Liver (tissue), 10 donors: ENCODE measurements at places on chromosomes 12 and 14.
A peak's percentile ranks its signal among the peaks of the same experiment; 100 is the strongest.

DNA sequence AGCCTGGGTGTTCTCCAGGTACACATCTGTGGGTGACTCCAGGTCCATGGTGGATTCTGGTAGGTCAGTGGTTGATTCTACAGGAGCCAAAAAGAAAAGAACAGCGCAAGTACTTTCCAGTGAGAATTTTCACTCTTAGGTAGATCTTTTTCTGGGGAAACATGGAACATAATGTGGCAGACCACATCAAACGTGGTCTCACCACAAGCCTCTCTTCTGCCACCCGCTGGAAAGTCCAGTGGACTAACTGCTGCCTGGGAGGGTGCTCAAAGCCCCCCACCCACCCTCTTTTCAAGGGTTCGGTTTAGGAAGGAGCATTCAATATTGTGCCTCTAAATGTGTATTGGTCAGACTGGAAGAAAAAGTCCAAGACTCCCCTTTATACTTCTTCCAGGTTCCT, 36.1 kb upstream of the PRB2 start:
- DNase-seq = no peak

- no peak for DNase-seq
Measured at GRCh38 chr12:52038447-52038846, 12.8 kb upstream of the NR4A1 start.

- DNase-seq = no peak
Measured at GRCh38 chr14:92656306-92657081, 91.9 kb downstream of the LGMN start.

DNA sequence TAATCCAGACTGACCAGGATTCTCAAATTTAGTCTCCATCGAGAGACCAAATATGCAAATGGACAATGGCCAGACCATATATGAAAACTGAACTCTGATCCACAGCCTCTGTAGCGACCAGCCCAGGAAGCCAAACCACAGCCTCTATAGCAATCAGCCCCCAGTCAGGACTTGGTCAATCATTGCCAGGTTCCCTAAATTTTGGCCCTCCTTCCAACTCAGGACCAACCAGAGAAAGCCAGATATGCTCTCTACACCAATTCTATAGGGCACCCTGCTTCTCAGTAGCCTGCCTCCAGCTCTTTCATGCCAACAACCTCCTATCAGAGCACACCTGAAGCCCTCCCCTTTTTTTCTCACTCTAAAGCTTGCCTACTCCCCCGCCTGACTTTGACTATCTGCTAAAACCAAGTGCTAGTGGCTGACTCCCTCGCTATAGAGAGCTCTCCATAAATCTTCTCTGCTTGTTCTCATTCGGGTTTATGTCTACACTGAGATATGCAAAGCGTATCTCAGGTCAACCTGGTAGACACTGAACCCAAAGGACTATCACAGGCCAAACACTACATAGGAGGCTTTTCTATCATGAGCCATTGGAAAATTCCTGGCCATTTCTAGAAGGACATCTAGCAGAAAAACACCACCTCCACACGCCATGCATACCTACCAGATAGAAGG, 110.5 kb upstream of the FUT8 start:
- DNase-seq = no peak

- DNase-seq = peak; percentile 76
Measured at GRCh38 chr14:73786636-73787485, 64.8 kb upstream of the PTGR2 start.

DNA sequence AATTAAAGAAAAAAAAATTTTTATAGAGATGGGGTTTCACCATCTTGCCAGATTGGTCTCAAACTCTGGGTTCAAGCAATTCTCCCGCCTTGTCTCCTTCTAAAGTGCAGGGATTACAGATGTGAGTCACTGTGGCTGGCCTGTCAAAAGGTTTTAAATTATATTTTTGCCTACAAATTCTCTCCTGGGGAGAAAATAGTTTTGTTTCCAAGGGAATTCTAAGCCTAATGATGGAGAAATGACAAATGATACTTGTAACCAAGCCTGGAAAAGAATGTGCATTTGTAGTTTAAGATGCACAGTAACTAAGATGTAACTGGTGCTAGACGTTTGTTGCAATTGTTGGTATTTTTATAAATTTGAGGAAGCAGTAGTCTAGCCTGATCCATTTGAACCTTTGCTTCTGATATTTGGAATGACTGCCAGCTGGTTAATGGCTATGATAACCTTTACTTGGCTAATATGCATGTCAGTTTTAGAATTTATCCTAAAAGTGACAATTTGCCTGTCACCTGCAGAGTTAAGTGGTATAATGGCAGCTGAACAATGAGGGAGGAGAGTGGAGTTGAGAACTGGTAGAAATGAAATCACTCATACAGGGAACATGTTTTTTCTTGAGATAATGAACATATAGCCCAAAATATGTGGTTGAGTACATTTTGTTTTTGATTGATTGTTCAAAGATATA, 148.0 kb downstream of the FUT8 start:
- DNase-seq = no peak

DNA sequence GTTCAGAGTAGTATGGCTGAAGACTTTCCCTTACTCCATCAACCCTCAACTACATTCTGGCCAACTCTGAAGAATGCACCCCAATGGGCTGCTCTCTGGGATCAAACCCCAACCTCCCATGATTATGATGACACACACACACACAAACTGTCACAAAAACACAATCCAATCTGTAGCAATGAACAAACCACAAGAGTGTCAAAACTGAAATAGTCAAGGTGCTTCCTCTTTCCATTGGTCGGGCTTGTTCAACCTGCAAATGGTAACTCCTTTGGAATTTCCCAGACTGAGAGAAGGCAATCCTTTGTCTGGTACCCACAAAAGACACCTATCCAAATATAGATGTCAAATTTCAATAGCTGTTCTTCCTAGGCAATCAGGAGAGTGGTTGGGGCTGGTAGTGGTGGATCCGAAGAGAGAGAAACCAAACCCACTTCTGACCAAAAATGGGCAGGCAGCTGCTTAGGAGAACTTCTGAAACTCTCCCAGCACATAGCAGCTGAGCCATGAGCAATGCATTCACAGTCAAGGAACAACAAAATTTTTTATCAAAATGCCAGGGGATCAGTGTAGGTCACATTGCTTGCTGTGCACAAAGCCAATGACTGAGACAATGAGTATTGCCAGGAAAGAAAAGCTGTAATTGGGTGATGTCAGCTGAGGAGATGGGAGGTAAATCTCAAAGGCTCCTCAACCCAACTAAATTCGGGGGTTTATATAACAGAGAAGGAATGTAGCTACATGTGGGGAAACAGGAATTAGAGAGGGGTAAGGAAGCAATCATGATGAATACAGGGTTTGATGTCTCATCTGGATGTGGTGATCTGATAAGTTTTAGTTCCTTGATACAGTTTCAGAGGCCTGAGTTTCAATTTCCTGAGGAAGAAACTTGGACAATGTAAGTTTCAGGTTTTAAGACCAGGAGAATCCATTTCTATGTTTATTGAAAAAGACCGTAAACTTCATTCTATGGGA, 191.4 kb downstream of the KITLG start:
- DNase-seq = no peak

DNA sequence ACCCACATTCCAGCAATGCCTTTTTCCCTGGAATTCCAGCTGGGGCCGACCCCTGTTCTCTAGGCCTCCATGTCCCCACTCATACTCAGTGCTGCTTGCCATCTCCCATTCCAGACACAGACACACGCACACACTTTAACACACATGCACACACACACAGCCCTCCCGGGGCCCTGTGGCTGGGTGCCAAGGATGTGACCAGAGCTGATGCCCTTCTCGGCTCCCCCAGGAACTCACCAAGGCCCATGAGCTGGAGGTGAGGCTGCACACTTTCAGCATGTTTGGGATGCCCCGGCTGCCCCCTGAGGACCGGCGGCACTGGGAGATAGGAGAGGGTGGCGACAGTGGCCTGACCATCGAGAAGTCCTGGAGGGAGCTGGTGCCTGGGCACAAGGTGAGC, 4.3 kb downstream of the PLEKHG6 start:
- no peak for DNase-seq

DNA sequence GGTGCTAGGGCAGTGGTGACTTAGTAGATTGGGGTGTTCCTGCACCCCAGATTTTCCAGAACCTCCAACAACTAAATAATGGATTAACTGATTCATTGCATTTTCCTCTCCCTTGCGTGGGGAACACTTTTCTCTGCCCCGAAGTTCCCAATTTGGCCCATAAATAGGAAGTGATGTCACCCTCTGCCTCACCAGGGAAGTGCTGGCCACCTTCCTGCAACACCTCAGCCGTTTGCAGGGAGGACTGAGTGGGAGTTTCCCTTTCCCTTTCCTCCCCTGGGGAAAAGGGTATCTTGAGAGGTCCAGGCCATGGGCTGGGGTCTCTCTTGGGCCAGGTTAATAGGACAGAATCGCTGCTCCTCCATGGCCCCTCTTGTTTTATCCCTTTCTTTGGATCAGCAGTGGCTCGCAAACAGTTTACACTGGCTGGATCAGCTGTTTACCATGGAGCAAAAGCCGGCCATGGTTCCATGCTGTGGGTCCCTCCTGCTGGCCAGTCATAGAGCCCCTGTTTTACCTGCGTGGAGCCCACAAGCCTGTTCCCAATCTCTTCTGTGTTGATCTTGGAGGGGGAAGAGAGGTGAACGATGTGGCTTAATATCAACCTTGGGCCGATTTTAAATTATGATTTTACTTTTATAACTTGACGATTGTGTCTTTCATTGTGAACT, 91.6 kb upstream of the VRK1 start:
- DNase-seq = no peak

DNA sequence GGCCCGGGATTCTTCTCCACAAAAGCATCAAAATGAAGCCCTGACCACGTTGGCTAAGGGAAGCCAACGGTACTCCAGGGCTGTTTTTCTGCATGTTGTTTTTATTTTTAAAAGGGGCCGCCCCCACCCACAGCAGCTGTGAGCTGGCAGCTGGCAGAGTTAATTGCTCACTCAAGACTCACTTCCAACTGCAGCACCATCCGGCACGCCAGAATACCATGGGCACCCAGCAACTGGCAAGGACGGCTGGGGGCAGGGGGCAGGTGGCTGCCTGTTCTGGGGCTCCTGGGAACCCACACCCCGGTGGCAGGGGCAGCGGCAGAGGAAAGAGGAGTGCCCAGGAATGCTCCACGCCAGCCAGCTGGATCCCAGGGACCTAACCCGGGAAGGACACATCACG, 44.3 kb downstream of the NCOR2 start:
- no peak for DNase-seq

GRCh38 chr12:92130999-92131398, 14.6 kb downstream of the BTG1 start:
- no peak for DNase-seq

- no peak for DNase-seq
Measured at GRCh38 chr14:95192311-95192710, 35.0 kb upstream of the DICER1 start.

DNA sequence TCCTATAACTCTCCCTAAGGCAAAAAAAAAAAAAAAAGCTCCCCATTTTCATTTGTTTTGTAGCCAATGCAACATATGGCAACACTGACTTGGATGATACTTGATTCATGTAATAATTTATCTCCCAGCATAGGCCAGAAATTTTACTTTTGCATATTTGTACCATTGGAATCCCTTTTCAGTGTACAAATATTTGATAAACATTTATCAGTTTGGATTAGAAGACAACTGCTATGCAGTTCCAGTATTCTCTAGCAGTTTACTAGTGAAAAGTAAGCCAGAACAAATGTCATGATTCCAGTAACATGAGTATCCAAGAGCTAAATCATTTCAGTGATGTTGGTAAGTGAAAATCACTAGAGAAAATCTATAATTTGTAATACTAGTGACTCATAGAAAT, 392.3 kb downstream of the CCER1 start:
- no peak for DNase-seq

- DNase-seq = no peak
Measured at GRCh38 chr12:71626098-71626497, 37.5 kb downstream of the ZFC3H1 start.

DNA sequence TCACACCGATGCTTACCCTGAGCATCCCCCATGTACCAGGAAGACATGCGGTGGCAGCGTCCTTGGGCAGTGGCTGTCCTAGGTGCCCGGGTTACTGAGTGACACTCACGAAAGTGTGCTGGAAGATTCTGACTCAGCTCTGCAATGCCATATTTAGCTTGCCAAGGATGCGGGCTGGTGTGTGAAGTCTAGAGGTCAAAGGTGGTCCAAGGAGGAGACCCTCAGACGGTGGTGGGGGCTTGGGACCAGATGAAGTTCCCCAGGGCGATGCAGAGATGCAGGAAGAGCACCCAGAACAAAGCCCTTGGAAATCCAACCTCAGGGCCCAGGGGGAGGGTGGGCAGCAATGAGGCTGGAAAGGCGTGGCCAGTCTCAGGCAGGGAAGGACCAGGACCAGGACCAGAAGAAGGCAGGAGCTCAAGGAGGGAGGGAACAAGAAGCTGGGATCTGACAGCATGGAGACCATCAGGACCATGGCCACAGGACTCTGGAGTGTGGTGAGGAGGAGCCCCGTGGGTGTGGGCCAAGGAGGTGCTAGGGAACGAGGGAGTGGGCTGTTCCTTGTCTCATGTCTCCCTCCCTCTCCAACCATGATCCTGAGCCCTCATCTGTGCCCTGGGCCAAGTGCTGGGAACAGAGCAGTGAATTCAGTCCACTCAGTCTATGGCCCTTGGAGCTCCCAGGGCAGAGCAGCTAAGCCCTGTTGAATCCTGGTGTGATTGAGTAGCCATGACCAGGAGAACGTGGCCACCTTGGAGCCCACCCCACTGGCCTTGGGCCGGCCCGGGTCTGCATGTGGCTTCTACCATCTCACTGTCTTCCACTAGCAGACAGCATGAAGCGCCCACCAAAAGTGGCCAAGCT, 310.1 kb upstream of the DIO3 start:
- no peak for DNase-seq

DNA sequence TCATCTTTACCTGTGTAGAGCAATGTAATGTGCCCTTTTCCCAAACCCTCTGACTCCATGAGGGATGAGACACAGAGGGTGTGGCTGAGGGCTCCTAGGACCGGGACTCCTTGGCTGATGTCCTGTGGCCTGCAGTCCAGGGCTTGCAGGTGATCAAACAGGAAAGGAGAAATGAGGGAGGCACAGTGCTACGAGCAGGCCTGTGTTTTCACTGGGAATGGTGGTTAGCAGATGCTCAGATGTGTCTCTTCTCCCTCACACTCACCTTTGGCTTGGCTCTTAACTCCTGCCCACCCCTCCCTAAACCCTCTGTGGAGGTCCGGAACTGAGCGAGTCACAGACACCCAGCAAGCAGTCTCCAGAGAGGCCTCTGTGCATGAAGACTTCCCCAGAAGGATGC, 254.4 kb downstream of the DAD1 start:
- no peak for DNase-seq

DNA sequence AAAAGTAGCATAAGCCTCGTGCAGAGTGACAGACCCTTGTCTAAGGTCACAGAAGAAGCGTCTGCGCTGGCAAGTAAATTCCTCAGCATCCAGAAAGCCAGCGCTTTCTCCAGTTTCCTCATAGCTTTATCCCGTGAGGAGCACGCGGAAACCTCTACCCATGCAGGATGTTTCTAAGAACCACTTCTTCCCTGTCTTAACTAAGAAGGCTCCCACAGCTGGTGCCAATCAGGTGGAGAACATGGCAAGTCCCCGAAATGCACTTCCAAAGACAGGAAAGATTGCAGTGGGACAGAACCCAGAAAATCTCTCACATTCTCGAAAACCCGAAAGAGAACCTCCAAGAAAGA, 968 bp upstream of the ARID4A start:
- DNase-seq = no peak

GRCh38 chr12:115215544-115215943, 531.6 kb upstream of the TBX3 start:
- no peak for DNase-seq
